ENCODE measurements at places on chromosomes 16 and 17.

DNA sequence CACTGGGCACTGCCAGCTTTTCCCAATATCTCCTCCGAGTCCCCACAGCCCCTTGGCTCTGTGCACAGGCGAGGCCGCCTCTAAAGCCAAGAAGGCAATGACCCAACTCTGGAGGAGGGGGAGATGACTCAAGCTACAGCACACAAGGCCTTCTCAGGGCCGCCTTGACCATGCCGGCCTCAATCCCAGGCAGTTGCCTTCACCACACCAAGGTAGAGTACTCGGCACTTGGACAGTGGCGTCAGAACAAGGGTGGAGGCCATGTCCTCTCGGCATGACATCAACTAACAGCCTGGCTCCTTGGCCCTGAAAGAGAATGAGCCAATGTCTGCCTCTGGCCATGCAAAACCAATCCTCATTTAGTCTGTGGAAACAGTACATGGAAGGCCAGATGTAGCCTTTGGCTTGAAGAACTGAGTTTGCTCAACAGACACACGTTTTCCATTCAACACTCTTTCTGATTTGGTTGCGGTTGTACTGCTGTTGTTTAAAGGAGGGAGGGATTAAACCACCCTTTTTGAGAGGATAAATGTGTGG lies 139.6 kb downstream of the XYLT1 start:
- DNase-seq, result peak; percentile 67

DNA sequence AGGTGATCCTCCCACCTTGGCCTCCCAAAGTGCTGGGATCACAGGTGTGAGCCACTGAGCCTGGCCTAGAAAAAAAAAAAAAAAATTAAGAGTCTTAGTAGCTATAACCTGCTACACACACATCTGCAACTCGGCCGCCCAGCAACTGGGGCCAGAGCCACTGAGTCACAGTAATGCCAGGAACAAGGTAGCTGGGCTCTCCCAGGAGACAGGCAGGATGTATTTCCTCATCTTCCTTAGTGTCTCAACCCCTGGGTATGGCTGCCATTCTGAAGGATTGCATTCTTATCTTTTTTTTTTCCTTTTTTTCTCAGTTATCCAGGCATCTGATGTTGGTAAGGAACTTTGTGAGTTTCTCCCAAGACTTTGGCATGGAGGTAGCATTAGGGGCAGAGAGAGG lies 7.1 kb upstream of the PSMD3 start:
- no peak for DNase-seq

GRCh38 chr17:60127068-60128064 lies 22.4 kb upstream of the CA4 start:
- DNase-seq, result no peak

DNA sequence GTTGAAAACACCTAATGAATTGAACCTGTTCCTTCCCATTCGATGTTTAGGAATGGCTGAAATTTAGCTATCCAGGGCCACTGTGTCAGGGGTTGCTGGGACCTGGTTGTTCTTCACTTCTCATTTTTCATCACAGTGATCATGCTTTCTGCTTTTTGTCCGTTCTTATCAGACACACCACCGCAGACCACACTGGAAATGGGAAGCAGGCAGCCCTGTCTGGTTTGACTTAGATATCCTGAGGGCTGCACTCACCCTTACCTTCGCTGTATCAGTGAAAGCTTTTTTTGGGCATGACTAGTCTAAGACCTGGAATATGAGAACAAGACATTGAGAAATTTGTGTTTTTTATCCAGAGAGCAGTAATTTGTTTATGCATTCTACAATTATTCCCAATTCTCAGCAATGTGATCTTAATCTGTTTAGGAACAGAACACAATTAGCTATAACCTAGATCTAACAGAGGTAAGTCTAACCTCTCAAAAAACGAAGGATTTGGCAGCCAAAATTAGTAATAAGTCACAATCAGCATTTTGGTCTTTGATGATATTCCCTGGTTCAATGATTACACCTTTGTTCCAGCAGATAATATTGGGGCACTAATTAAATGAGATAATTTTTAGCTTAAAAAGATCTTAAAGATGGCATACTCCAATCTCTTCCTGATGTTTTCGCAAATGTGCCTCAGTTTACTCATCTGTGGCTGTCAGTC lies 126.0 kb upstream of the GOT2 start:
- no peak for DNase-seq

DNA sequence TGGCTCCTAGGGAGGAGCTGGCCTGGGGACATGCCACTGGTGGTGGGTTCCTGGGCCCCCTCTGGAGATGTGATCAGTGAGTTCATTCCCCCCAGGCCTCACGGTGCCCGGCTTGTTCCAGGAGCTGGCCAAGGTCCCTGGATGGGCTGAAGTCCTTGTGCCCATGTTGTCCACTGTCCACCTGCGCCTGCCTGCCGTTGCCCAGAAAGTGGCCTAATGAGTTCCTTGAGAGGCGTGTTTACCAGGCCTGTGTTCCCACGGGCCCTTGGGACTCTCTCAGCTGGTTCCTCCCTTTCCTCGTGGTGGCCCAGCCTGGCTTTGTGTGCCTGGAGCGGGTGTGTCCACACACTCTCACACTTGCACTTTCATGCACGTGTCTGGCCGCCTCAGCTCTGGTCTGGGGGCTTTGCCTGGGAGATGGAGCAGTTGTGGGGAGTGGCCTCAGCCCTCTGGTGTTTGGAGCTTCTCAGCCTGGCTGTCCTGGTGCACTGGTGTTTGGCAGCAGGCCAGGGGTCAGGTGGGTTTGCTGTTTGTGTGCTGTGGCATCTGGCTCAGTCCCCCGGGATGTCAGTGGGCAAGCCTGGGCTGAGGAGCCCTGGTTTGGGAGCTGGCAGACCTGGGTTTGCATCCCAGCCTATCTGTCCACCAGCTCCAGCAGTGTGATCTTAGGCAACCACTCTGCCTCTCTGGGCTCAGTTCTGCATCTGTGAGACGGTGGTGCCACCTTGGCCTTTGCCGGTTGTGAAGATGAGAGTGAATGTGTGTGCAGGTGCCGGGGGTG lies 18.0 kb downstream of the ADCY7 start:
- DNase-seq, result no peak

- no peak for DNase-seq
These were observed 49.7 kb downstream of the MARF1 start for GRCh38 chr16:15593235-15593634.

GRCh38 chr16:53372992-53373871 lies 61.0 kb upstream of the RBL2 start:
- DNase-seq, result no peak

DNA sequence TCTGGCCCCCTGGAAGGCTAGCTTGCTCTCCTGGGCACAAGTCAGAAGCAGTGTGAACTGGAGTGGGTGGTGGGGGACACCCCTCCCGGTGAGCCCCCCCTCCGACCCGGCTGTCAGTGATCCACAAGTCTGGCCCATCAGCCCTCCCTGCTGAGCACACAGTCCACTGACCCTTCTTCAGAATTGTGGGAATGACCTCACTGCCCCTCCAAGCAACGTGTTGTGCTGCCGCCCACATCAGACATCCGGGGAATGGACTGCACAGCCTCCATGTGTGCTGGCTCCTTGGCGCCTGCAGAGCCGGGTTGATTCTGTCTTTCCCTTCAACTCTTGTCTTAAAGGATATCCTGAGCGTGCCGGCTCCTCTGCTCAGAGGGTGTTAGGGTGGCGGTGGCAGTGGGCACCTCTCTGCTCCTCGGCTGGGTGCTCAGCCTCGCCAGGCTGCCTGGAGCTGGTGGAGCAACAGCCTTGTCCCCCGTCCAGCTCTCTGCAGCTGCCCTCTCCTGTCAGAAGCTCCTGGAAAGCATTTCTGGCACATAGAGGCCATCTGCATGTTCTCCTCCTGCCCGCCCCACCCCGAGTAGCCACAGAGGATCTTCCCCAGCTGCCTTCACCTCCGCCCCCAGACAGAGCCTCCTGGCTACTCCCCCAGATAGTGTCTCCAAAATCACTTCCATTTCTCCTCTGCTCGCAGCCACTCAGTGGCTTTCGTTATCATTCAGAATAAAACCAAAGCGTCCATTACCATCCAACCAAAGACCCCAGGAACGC lies 19.8 kb downstream of the NPTX1 start:
- no peak for DNase-seq

GRCh38 chr16:88464447-88465318 lies 11.6 kb downstream of the ZFPM1 start:
- DNase-seq, result no peak

- no peak for DNase-seq
These were observed 55.6 kb upstream of the MAP3K14 start for GRCh38 chr17:45372325-45372869.

DNA sequence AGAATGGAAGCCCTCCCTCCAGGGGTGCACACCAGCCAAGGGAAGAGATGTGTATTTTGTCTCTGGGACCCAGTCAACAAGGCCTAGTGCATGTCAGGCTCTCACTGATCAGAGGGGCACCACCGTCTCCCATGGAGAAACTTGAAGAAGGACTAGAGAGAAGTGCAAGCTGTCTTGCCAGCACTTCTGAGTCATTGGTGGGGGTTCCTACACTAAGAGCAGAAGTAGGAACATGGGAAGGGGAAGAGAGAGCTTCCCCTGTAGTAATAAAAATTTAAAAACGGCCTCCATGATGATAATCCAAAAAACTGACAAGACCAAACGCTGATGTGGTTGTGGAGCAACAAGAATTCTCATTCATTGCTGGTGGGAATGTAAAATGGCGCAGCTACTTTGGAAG lies 46.3 kb downstream of the DYNLRB2 start:
- no peak for DNase-seq

DNA sequence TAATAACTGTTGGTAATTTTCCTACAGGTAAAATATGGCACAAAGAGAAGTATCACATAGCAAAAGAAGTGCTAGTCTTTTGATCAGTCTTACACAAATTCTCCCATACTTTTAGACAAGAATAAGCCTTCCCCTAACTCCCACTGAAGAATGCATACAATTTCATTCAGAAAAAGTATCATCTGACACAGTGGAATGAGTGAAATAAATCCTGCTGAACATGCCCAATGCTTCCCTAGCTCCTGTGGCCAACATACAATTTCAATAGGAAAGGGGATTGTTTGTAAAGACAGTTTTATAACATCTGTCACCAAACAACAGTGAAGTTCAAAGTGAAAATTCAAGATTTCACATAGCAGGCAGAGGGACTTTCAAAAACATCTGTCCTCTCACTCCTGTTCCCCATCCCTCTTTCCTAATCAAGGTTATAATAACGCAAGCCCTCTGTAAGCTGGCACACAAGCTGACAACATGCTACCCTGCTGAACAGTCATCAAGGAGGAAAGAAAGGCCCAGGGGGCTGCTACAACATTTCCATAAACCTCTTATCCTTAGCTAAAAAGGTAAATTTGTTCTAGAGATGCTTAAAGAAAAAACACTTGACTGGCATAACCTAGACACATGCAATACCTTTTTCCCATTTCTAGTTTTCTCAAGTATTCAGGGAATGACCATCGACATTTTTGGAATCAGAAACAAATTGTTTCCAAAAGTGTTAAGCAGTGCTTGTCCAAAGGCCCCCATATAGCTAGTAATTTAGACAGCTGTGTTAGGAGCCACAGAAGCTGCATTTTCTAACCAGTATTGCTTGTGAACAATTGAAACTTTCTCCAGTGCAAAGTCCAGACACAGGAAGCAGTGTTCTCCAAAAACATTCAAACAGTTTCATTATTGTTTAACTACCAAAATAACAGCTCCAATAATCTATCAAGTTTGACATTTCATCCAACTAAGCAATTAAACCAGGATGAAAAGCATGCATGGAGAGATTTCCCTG lies 11.5 kb upstream of the RFFL start:
- no peak for DNase-seq

DNA sequence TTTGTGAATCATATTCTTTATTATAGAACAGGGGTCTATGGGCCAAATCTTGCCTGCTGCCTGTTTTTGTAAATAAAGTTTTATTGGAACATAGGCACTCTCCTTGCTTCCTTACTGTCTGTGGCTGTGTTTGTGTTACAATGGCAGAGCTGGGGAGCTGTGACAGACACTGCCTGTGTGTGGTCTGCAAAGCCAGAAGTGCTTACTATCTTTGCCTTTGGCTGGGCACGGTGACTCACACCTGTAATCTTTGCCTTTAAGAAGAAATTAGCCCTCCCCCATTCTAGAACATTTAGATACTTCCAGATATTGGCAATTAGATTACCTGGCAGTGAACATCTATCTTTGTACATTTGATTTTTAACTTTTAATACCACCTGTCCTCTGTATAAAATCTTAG lies 308.3 kb downstream of the FOXL1 start:
- DNase-seq, result no peak

DNA sequence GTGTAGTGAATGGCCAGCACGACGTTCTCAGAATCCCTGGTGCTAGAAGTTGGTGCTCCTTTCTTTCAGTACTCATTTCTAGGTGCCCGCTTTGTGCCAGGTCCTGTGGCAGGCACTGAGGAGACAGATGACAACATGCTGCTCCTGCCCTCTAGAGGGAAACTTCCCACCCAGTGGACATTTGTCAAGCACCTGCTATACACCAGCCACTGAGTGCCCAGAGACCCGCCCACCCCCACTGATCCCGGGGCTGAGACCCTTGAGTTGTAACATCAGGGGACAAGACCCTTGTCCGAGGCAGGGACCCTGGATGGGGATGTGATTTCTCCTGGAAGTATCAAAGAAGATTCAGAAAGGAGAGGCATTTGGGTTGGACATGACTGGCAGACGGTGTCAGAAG lies 25.1 kb downstream of the UNC13D start:
- DNase-seq, result no peak

DNA sequence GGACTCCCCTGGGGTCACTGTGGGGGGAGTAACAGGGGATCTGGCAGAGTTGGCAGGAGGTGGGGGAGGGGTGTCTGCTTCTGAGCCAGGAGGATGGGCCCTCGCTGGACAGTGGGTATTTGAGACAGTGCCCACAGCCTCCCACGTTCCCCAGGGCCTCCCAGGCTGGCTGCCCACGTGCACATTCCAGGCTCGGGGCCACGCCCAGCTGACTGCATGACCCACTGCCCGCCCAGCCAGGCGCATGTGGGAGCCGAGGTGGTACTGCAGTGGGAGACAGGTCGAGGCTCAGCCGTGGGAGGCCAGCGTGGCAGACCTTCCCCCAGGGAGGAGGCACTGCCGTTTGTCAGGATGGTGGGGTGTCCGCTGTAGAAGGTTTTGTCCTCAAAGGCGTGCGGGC lies 38.8 kb downstream of the BAHCC1 start:
- DNase-seq, result no peak

DNA sequence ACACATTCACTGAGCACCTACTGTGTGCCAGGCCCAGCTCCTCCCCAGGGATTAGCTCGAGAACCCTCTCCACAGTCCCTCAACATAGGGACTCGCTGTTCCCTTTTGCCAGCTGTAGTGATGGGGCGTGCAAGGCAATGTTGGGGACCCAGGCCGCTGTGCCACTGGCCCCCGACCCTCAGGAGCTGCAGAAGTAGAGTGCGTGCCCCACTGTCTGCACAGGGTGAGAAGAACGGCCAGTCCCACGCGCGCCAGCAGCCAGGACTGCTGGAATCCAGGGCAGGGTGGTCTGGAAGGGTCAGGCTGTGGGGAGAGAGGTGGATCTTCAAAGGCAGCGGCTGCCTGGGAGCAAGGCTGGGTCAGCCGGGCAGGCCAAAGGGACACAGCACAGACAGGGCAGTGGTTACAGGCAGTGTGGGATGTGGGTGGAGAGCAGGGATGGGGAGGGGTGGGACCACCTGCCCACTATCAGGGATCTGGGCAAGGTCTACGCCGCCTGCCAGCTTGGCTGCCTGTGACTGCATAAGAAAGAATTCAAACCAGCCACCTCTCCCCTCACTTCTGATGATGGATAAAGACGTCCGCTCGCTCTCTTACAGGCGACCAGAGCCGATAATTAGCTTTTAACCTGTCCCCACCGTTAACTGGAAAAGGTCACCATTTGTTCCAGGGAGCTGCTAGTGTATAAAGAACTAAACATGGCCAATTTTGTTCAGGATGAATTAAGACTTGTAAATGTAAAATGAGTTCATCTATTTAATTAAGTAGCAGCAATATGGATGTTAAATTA lies 86.7 kb upstream of the GSE1 start:
- no peak for DNase-seq

- DNase-seq, result no peak
These were observed 160.2 kb downstream of the TOX3 start for GRCh38 chr16:52386694-52387093.

Measured in stromal cell of bone marrow (primary cell).